Activated CD4-positive, alpha-beta T cell treated with anti-CD3 and anti-CD28 coated beads, Interleukin-2, amount 10 ng/mL, durations not matched to agents 7 days and 5 days (primary cell): ENCODE measurements at places on chromosomes 5 and 9.

- no peak for DNase-seq
Measured at GRCh38 chr5:93589152-93589828, 6.3 kb downstream of the NR2F1 start.

DNA sequence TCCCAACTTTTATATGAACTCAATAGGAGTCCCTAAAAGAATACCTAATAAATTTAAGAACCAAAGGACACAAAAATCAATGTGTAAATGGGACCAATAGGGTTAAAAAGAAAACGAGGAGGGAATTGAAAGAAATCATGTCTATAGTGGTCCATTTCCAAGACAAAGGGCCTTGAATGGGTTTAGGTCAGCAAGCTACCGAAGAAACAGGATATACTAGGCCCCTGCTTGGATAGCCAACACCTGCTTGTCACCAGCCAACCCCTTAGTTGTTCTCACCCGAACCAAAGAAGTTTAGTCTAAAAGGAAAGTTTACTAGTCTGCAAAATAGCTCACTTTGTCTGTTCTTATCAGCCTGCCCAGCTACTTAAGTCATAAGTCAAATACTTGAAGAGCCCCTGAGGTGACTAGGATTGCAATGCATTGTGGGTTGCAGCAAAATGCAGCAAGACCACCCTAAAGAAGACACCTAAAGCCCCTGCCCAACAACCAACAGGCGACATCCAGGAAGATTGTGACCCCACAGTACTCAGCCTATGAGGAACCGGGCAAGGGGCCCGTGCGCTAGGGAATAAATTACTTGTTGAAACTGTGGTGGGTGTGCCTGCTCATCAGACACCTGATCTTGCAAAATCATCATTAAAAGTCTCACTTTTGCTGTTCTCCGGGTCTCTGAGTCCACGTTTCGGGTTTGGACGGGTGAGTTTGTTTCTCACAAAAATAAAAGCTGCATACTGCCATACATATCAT, 183.9 kb upstream of the PPP1R26 start:
- DNase-seq = no peak

DNA sequence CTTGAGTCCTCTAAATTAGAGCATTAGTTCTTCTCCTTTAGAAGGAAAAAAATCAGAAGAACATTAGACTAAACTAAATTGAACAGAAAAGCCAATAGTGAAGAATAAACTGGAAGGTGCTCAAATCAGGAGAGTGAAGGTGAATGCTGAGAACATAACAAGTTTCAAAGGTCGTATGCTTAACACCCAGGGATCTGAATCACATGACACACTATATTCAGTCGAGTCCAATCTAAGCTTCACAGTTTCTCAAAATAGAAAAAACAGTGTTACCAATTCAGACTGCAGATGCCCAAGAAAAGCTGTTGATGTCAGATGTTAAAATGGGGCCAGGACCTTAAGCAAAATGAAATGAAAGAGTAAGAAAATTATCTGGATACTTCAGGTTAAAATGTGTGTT, 614.5 kb downstream of the EFNA5 start:
- DNase-seq = no peak

- DNase-seq = no peak
Measured at GRCh38 chr9:138073808-138074207, 196.2 kb downstream of the CACNA1B start.

GRCh38 chr5:140130949-140131733, 5.4 kb downstream of the IGIP start:
- no peak for DNase-seq

GRCh38 chr5:168006456-168007130, 284.9 kb upstream of the WWC1 start:
- DNase-seq = no peak

- DNase-seq = no peak
Measured at GRCh38 chr9:38488156-38488698, 64.0 kb upstream of the IGFBPL1 start.

- DNase-seq = no peak
Measured at GRCh38 chr5:179880066-179880650, 21.5 kb upstream of the MRNIP start.

GRCh38 chr5:95053253-95053652, 231.6 kb downstream of the MCTP1 start:
- no peak for DNase-seq

GRCh38 chr5:124997186-124997893, 250.9 kb upstream of the ZNF608 start:
- no peak for DNase-seq

- no peak for DNase-seq
Measured at GRCh38 chr5:110909415-110909814, 162.1 kb upstream of the TSLP start.

- no peak for DNase-seq
Measured at GRCh38 chr5:7412409-7412808, 16.5 kb downstream of the ADCY2 start.
